Effector memory CD8-positive, alpha-beta T cell (primary cell): ENCODE measurements at places on chromosomes 4 and X.

- no peak for DNase-seq
Measured at GRCh38 chrX:130769835-130770234, 133.2 kb downstream of the ENOX2 start.

DNA sequence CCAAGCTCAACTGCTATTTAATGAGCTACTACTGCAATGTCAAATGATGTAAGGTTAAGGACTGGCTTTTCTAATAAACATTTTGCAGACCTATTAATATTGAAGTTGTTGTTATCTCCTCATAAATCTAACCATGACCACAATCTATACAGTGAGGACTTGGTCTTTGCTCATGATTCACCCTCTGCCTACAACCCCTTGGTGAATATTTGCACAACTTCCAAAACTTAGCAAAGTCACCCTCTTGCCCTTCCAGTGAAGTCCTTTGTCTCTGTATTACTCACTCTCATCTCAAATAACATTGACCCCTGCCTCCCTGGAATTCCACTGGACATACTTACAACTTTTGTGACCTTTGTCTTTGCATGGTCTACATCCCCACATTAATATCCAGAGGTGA is 204.5 kb downstream of the KCNIP4 start:
- no peak for DNase-seq

GRCh38 chr4:138981930-138982390 is 33.6 kb upstream of the NOCT start:
- DNase-seq, result no peak

- no peak for DNase-seq
Measured at GRCh38 chr4:8330821-8331574, 61.4 kb downstream of the HTRA3 start.

DNA sequence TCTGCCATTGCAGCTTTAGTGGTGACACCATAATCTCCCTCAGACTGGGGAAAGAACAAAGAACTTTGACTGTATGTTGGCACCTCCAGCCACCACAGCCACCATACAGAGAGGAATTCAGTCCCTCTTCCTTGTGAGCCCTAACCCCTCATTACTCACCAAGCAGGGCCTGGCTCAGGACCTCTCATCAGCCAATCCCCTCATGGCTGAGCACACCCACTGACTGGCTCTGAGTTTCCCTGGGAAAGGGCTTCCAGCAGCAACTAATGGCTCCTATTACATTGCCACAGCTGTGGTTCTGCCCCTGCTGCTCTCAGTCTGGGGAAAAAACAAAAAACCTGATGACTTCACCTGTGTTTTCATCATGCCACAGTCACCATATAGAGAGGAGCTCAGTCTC is 1482.6 kb downstream of the FAM133A start:
- no peak for DNase-seq

GRCh38 chr4:112759313-112759712 is 122.4 kb downstream of the LARP7 start:
- DNase-seq, result no peak
